Amniotic stem cell (primary cell): ENCODE measurements at places on chromosomes 13 and 19.
A peak's percentile ranks its signal among the peaks of the same experiment; 100 is the strongest.

GRCh38 chr13:54934121-54934520 is 1905.5 kb downstream of the OLFM4 start:
- DNase-seq, result no peak

DNA sequence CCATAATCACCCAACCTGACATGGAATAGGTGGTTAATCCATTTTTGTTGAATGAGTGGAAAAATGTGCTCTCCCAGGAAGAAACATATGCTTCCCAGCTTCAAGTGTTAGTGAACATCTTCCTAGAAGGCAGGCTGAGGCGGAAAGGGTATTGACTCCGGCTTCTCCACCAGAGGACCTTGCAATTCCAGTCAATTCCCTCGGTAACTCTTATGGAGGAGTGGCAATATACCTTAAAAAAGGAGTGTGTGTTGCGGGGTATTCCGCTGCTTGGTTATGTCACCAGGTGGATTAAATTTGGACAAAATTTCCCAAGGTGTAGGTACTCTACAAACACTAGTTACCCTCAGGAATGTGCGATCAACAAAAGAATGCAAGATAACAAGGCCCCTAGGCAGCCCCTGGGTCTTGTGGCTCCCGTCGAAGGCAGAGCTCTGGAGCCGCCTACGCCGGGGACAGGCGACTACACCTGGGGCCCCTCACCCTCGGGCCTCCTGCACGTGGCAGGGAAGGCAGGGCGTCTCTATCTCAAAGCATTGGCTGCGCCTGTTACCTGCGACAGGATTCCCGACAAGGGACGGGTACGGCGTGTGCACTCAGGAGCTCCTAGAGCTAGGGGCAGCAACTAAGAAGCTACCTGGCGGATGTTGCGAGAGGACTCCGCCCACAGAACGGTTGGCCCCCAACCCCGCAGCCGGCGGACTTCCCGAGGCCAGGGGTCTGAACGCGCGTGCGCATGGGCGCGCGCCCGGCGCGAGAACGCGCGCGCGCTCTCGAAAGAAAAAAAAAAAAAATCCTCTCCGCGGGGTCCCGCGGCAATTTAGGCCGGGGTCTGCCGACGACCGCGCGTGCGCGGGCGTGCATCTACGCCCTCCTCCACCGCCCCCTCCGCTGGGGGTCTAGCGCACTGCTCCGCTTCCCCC is at the start of gene WDR87:
Gene WDR87 (minus strand): TSS at position 649 of the 923 bp plus-strand sequence. CDS start 8,355 bp downstream, outside the sequence.
- no peak for DNase-seq

GRCh38 chr13:28983641-28984040 is 163.5 kb downstream of the MTUS2 start:
- DNase-seq, result no peak

GRCh38 chr19:54253331-54254194 is 3.5 kb downstream of the LILRB5 start:
- DNase-seq, result no peak

GRCh38 chr13:77779552-77780272 is 82.2 kb downstream of the SLAIN1 start:
- DNase-seq, result peak; percentile 16

DNA sequence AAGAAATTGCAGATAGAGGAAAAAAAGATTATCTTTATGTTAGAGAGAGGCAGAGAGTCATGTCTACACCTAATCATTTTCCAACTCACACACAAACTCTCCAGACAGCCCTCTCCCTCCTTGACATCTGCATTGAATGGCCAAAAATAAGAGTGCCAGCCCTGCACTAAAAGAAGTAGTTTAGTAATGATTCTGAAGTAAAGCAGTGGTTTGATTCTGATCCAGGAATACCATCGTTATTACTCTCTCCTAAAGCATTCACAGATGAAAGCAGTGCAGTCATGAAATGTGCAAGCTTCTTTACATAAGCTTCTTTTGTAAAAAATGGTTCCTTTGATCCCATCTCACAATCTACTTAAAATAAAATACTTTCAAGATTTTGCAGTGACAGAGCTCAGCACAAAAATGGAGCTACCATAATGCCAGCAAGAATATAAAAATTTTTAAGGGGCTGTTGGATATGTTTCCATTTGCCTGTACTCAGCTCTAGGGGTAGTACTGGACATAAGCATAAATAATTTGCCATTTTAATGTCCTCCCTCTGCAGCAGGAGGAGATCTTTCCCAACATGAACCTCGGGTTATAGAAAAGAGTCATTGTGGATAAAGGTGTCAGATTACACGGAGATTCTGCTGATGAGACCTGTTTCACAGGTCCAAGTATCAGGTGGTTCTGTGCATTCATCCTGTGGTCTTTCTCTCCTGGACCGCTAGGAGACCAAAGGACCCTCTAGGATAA is 406.3 kb downstream of the DCT start:
- DNase-seq, result peak; percentile 48

GRCh38 chr13:96053003-96053703 is at the start of gene UGGT2:
TSS of gene UGGT2 (minus strand) at chr13:96053401. CDS start at chr13:96053312, 89 bp downstream.
- DNase-seq, result peak; percentile 89

- DNase-seq, result no peak
Measured at GRCh38 chr19:47595944-47596343, 13.0 kb upstream of the BICRA start.

- DNase-seq, result no peak
Measured at GRCh38 chr19:37227996-37228395, 10.0 kb downstream of the ZNF383 start.

GRCh38 chr13:100883453-100883852 is 208.9 kb upstream of the TMTC4 start:
- DNase-seq, result no peak

GRCh38 chr13:74070065-74070464 is 64.1 kb downstream of the KLF12 start:
- no peak for DNase-seq

- DNase-seq, result no peak
Measured at GRCh38 chr13:25682276-25682675, 310.5 kb downstream of the ATP8A2 start.

DNA sequence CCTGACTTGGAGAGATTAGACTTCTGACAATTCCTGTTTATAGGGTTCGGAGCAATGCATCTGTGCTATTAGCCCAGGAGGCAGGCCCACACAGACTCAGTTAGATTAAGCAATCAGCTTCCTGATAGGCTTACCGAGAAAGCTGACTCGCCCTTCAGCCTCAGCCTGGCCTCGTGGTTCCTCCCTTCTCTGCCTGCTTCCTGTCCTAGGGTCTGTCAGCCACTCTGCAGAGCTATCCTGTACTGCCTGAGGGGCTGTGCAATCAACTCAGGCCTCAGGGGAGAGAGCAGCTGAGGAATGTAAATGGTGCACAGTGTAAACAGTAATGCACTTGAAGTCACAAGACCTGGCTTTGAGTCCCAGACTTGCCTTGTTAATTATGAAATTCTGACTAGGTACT is 30.7 kb downstream of the HTR2A start:
- DNase-seq, result no peak

DNA sequence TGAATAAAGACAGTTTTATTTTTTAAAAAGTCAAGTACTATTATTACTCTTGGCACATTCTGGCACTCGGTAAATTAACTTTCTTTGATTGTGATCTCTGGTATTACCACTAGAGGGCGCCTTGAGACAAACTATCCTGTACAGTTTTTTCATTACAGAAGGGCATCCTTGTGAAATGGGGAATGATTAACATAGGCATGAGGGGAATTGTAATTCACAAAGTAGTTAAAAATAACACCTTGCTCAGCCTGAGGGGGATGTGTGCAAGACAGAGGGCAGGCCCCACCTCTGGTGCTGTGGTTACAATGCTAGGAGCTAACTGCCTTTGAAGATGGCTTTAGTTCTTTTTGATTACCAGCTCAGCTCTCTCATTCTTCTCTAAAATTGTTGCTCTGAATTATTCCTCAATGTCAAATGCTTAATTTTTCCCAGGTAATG is 24.2 kb upstream of the C1QTNF9B start:
- DNase-seq, result peak; percentile 29
